Stimulated activated CD8-positive, alpha-beta memory T cell treated with anti-CD3 and anti-CD28 coated beads, Interleukin-4, amount 100 ng/mL, for 24 hours (primary cell): ENCODE measurements at places on chromosomes 6 and 20.

- DNase-seq, result no peak
Observed at GRCh38 chr20:3786126-3786484, 435 bp downstream of the CENPB start.

DNA sequence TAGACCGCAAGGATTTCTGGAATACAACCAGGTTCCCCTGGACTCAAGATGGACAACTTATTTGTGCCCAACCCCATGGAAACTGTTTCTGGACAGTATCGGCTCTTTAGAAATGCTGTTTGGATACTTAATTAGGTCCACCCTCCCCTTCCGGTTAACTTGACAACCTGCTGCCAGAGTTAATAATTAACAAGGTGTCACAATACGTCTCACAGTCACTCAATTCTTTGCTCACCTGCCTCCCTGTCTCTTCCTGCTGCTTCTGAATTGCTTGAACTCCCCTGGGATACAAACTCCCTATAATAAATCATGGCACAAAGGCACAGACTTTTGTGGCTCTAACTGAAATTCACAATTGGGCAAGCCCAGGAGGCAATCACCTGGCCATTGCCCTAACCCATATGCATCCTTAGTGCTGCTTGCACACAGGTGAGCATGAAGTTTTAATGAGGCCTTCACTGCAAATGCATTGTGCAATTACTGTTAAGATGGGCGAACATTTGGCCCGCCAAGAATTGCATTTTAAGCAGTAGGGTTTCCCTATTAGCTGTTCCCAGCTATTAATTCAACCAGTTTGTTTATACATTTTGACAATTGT, 504.4 kb upstream of the NOX3 start:
- DNase-seq, result no peak

GRCh38 chr6:40903456-40903855, 135.6 kb downstream of the UNC5CL start:
- no peak for DNase-seq

- no peak for DNase-seq
Observed at GRCh38 chr6:126890055-126890454, 228.4 kb upstream of the RSPO3 start.
